ENCODE measurements at places on chromosomes 3 and 15.

DNA sequence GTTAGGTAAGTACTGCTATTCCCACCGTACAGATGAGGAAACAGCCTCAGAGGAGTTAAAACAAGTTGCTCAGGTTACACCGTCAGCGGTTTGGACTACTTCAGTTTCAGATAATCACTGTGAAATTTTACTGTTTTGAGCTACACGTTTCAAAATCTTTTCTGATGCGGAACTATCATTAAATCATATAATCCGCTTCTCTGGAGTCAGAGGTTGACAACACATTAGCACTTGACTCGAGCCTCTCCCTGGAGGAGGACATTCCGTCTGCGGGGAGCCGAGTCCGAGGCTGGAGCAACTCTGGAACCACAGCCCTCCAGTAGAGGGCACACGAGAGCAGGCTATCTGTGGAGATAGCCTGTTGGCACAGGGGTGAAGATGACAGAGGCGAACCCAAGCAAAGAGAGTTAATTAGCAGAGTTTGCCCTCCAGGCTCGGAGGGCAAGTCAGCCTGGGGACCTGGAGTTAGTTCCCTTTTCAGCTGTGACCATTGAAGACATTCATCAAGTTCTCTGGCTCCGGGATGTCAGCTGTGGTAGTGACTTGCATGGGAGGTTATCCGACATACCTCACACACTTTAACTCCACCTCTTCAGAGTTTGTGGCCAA is 131.2 kb downstream of the IGF1R start:
- peak; percentile 91 for DNase-seq

DNA sequence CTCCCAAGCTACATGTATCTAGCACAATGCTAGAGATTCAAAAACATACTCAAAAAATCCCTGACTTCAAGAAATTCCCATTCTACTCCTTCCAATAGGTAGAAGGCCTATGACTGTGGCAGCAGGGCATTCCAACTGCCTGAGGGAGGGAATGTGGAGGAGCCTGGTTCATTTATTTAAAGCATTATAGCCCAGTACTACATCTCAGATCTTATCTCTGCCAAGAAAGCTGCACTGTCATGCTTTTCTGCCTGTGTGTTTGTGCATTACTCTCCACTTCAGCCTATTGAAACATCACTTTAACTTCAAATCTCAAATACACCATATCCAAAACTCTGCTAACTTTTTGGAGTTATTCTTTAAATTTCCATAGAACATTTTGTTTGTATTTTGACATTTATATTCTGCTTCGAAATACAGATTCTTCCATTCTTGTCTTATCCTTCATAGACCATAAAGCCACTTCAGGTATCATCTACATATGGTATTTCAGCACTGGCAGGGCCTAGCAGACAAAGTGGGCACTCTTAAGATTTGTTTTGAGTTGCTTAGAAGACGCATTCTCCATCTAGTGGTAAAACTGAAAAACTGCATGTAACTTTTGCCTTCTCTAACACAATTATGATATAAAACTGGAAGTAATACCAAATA is 59.1 kb upstream of the NEDD4 start:
- no peak for DNase-seq

GRCh38 chr3:131846296-131846924 is 188.4 kb downstream of the CPNE4 start:
- no peak for DNase-seq

DNA sequence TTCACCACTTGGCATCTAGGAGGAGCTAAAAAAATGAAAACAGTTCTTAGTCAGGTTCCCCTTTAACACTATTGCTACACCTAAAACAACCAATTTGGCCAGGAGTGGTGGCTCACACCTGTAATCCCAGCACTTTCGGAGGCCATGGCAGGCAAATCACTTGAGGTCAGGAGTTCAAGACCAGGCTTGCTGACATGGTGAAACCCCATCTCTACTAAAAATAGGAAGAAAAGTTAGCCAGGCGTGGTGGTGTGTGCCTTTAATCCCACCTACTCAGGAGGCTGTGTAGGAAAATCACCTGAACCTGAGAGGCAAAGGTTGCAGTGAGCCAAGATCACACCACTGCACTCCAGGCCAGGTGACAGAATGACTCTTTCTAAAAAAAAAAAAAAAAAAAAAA is 124.1 kb downstream of the DGKG start:
- no peak for DNase-seq

- DNase-seq: no peak
These were observed 44.3 kb downstream of the UBP1 start for GRCh38 chr3:33395900-33396299.

DNA sequence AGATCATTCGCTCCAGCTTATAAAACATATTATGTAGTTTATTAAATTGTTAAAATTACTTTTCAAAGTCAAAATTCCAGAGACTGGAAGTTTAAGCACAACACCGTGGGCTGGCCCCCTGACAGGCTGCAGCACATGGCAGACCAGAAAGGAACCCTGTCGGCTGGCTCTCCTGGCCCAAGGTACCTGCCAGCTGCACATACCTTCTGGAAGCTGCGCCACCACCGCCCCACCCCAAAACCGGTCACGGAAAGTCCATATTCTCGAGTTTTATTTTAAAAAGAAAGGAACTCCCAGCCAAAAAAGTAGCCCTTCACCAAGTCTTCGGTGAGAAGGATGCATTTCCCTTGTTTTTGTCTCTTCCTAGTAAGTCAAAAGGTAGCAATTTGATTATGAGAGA is 94.6 kb downstream of the FOXP1 start:
- DNase-seq: no peak
